ENCODE measurements at places on chromosomes 11 and 22. TPM values are rescaled to one million over a fixed set of nuclear protein-coding genes. Genes with fewer than 3 reads are reported as not detected.

- DNase-seq = no peak
- no peak overlapping the region for H3K4me3 ChIP-seq
- H3K4me1 ChIP-seq = no peaks in the 10 kb centered on the region
- H3K27me3 ChIP-seq = peaks cover 71% of the 10 kb centered on the region
Measured at GRCh38 chr11:19453651-19454257, 213.0 kb upstream of the E2F8 start.

DNA sequence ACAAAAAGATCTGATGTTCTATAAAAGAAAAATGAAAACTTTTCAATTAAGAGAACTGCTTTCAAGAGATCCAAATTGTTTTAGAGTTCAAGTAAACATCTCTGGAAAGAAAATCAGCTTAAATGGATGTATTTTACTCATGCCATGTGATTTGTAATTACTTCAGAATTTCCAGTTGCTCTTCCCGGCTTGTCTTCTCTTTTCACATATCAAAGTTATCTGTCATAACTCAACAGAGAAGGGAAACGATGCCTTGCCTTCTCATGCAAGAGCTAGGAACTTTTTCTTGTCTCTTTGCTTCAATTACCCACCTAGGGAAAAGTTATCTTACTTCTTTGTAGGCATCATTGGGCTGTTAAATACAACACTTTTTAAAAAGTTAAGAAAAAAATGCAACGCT is 255.2 kb upstream of the POU2AF2 start:
- H3K27ac ChIP-seq = no peak overlapping the region
- no peaks in the 10 kb centered on the region for H3K36me3 ChIP-seq
- H3K4me3 ChIP-seq = no peak overlapping the region
- no peaks in the 10 kb centered on the region for H3K4me1 ChIP-seq
- no peak for DNase-seq
- no peaks in the 10 kb centered on the region for H3K27me3 ChIP-seq

GRCh38 chr11:104668797-104669463 is 229.3 kb downstream of the CASP12 start:
- H3K27ac ChIP-seq = peak overlapping the region; percentile 22
- peaks cover 14% of the 10 kb centered on the region for H3K4me1 ChIP-seq
- DNase-seq = no peak
- H3K27me3 ChIP-seq = no peaks in the 10 kb centered on the region
- H3K4me3 ChIP-seq = no peak overlapping the region

- H3K27me3 ChIP-seq = no peaks in the 10 kb centered on the region
- H3K4me1 ChIP-seq = peaks cover 6% of the 10 kb centered on the region
- H3K36me3 ChIP-seq = peaks cover 7% of the 10 kb centered on the region
- DNase-seq = peak; percentile 78
- peak within 1 kb of the TSS; percentile 70 for H3K4me3 ChIP-seq
Measured at GRCh38 chr11:111918390-111919256, at the start of gene C11orf52. Gene C11orf52 (plus strand): TSS chr11:111918913. CDS start chr11:111918973, 60 bp downstream.

TMEM132A gene
- total RNA-seq = 105 TPM

C11orf86 gene
- not detected for total RNA-seq

GLB1L2 gene
- 15.5 TPM for total RNA-seq

TSGA10IP gene
- total RNA-seq = not detected
